ENCODE measurements at places on chromosomes 2 and 18.

GRCh38 chr2:156476850-156477206 is 40.6 kb downstream of the GPD2 start:
- DNase-seq, result no peak

- DNase-seq, result no peak
These were observed 424.0 kb upstream of the CDH7 start for GRCh38 chr18:65326805-65327204.

GRCh38 chr2:183088061-183088460 is 9.5 kb downstream of the DUSP19 start:
- no peak for DNase-seq

DNA sequence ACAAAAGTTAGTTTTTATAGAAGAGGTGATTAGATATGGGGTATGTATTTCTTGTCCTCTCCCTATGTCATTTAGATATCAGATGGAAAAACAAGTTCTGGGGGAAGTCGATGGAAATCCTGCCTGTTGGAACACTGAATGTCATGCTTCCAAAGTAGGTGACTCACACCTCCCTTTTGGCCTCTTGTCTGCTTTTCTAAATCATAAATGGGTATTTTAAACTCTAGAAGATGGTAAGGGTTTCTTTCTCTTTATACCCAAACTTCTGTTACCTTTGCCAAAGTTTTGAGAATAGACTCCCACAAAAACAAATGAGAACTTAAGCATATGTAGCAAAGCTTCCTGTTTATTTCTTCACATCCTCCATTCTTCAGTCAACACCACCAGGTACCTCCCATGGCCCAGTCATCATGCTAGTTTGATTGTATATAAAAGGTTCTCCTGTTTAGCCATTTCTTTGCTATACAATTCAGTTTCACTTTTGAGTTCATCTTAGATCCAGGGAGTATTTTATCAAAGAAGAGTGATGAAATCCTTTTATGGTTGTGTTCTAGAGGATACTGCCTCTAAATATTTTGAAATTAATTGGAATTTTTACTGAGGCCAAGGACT is 63.9 kb downstream of the PRKRA start:
- no peak for DNase-seq

- DNase-seq, result no peak
These were observed 51.6 kb upstream of the KYNU start for GRCh38 chr2:142825861-142826260.

- no peak for DNase-seq
These were observed 29.1 kb downstream of the DRC1 start for GRCh38 chr2:26430826-26431225.
